ENCODE measurements at places on chromosomes 1 and 21. TPM values are rescaled to one million over a fixed set of nuclear protein-coding genes. Genes with fewer than 3 reads are reported as not detected.
A peak's percentile ranks its signal among the peaks of the same experiment; 100 is the strongest.

DNA sequence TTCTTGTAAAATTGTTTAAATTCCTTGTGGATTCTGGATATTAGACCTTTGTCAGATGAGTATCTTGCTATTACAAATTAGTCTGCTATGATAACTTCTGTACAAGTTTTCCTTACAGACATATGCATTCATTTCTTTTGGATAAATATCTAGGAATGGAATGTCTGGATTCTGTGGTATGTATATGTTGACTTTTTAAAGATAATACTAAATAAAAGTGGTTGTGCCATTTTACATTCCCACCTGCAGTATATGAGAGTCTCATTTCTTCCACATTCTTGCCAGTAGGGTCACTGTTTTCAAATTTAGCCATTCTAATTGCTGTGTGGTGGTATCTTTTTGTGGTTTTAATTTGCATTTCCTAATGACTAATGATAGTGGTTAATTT is 53.9 kb downstream of the SYDE2 start:
- peak; percentile 17 for DNase-seq

GRCh38 chr1:94622757-94623156 is 81.2 kb upstream of the F3 start:
- peak; percentile 86 for DNase-seq

GRCh38 chr1:204480515-204480914 is 14.1 kb downstream of the PIK3C2B start:
- no peak for DNase-seq

GRCh38 chr1:198244772-198245171 is 88.0 kb downstream of the NEK7 start:
- no peak for DNase-seq

DNA sequence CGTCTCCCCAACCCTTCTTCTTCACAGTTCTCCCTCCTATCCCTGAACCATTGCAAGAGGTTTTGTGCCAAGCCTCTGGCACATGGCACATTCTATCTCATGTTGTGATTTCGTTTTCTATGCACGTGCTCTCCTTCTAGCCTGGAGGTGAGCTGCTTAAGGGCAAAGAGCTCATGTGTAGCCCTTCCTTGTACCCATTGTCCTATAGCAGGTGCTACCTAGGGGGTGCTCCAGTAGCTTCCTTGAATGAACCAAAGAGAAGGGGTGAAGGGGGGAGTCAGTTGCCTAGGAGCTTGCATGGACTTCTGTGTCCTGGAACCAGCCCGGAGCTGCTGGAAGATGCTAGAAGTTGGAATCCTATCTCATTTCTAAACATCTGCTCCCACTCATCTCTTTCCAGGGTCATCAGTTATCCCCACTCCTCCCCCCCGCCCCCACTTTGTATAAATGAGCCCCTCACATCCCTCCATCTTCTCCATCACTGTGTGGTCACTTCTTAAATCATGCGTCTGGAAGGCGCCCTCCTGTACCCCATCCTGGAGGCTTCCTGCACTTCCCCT is 535 bp upstream of the DISC1 start:
- no peak for DNase-seq

DNA sequence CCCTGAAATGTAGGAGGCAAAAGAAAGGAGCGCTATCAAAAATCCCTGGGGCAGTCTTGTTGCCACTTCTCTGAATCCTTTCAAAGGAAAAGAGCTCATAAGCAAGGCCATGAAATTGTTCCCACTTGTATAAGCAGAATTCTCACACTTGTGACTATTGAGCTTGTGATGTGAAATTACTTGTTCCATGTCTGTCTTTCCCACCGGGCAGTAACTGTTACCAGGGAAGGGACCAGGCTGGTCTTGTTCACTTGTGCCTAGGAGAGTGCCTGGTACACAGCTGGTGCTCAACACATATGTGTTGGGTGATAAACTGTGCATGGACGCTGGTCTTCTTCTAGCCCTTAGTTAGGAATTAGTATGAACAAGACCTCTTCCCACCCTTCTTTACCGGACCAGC is 150.6 kb downstream of the CDC7 start:
- no peak for DNase-seq

GRCh38 chr1:35460796-35461195 is 96.4 kb downstream of the KIAA0319L start:
- no peak for DNase-seq

CPT2 gene
- 18.3 TPM for total RNA-seq

F3 gene
- 73.0 TPM for total RNA-seq
